ENCODE measurements at places on chromosomes 3 and 15. TPM values are rescaled to one million over a fixed set of nuclear protein-coding genes. Genes with fewer than 3 reads are reported as not detected.

The ANKRD34C gene
- total RNA-seq, result not detected

The RARRES1 gene
- total RNA-seq, result 6.8 TPM

The GXYLT2 gene
- total RNA-seq, result 1.1 TPM

The PRR23B gene
- not detected for total RNA-seq

The HPS3 gene
- 34.4 TPM for total RNA-seq

The RGMA gene
- 0.31 TPM for total RNA-seq

The ABI3BP gene
- total RNA-seq, result 1.5 TPM

The TIMMDC1 gene
- total RNA-seq, result 61.0 TPM

The PIERCE2 gene
- 4.1 TPM for total RNA-seq

The CCR8 gene
- not detected for total RNA-seq

The CMTM7 gene
- total RNA-seq, result 35.7 TPM

The ALDH1A2 gene
- 1.1 TPM for total RNA-seq

The HIGD2B gene
- total RNA-seq, result not detected

The XPC gene
- total RNA-seq, result 38.7 TPM

The MESP1 gene
- total RNA-seq, result 6.8 TPM

The BSN gene
- total RNA-seq, result 0.14 TPM

The GOLGA8M gene
- total RNA-seq, result 0.07 TPM

The SPTBN5 gene
- total RNA-seq, result 0.20 TPM

The SH2D7 gene
- not detected for total RNA-seq

The PPM1L gene
- 0.91 TPM for total RNA-seq

The STIMATE gene
- 7.5 TPM for total RNA-seq

The IQCH gene
- total RNA-seq, result 1.4 TPM

The C2CD4A gene
- 0.10 TPM for total RNA-seq

The TM4SF18 gene
- 32.0 TPM for total RNA-seq

The OTOL1 gene
- not detected for total RNA-seq

The EFHB gene
- 1.0 TPM for total RNA-seq

The ATP8B4 gene
- total RNA-seq, result 0.99 TPM

The CTSH gene
- total RNA-seq, result 44.0 TPM

The IQCF2 gene
- total RNA-seq, result not detected

The SPTSSB gene
- total RNA-seq, result not detected

Measured in A549 treated with Hydrocortisone at 1 μM for 4 hours (cell line).